Activated CD4-positive, alpha-beta T cell treated with anti-CD3 and anti-CD28 coated beads, Interleukin-2, amount 50 U/mL, for 48 hours (primary cell): ENCODE measurements at places on chromosomes 3 and 15.
A peak's percentile ranks its signal among the peaks of the same experiment; 100 is the strongest.

DNA sequence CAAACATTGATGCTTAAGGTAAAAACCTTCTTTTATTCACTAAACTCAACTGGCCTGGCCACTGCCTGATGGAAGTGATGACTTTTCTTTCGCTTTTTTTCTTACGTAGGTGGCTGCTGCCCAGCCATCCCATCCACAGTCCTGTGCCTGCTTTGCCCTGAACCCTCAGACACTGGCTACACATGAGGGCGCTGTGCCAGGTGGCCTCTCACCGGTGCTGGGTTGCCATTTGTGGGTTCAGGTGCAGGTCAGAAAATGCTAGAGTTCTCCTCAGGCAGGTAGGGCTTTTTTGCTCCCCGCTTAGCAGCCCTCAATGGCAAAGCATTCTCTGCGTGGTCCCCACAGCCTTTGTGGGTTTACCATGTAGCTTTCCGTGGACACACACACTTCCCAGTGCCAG is 88.3 kb upstream of the PRR23E start:
- DNase-seq = no peak

- no peak for DNase-seq
Observed at GRCh38 chr3:45638299-45639043, 43.9 kb downstream of the LIMD1 start.

DNA sequence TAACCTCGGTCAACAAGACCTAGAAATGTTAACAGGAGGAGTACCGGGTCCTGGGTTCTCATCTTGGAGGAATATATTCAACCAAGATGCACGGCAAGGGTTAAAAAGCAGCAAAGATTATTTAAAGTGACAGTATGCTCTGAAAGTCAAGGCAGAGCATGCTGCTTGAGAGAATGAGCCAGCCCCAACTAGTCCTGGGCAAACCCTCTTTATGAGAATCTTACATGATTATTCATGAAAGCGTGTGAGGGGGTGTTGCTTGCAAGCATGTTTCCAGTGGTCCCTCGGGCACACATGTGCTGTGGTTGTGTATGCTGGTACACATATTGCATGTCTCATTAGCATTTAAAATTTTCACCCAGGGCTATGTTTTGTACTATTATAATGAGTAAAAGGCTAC is 1445.6 kb downstream of the SI start:
- DNase-seq = no peak

DNA sequence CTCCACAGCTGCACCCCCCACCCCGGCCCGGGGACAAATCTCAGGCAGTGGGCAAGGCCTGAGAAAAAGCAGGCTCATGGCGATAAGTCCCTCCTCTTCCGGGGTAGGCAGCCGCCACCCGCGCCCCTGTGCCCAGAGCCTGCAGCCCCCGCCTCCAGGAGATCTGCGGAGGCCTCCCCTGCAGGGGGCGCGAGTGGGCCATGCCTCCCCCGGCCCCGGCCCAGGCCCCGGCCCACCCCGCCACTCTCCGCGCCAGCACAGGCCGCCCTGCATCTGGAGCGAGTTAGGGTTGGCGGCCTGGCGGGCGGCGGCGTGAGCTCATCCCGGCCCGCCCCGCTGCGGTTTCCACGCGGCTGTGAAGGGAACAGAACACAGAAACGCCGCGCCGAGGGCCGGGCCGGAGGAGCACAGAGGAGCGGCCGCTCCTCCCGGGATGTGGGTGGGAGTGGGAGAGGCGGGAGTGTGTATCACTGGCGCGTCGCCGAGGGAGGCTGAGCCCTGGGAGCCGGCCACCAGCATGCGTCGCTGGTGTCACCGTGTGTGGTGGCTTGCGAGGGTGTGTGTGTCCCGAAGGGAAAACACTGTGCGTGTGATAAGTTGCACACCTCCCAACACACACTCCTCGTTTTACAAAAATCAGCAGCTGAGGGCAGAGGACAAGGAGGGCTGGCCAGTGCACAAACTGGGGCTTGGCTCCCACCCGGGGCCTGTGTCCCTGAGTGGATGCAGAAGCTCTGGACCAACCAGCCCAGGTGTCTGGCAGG is 17.2 kb downstream of the MYL3 start:
- DNase-seq = peak; percentile 79

DNA sequence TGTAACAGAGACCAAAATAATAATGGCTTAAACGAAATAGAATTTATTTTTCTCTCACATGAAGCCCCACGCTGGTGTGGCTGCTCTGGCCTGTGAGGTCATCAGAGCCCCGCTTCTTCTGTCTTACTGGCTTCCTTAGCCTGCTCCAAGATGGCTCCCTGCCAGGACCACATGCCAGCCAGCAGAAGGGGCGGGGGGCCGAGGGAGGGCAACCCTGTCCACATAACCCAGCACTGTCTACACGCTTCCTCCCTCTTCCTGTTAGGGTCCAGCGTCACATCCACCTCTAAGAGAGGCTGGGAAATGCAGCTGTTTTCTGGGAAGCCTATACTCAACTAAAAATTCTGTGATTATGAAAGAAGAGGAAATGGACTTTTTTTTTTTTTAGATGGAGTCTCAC is 107.9 kb upstream of the DLG1 start:
- DNase-seq = no peak

DNA sequence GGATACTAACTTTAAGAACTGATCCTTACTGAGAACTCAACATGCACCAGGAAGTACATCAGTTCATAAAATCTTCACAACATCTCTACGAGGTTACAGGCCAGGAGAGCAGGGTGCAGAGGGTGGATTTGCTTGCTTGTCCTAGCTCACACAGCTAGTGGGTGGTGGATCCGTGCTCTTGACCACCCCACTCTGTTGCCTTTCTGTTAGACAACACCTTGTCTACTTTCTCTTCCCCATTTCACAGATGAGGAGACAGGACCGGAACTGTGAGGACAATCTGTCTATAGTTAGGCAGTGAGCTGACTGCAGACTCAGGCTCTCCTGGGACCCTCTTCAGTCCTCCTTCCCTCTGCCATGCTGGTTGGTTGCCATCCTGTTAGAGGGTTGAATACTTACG is 221.7 kb upstream of the TLE3 start:
- DNase-seq = no peak

DNA sequence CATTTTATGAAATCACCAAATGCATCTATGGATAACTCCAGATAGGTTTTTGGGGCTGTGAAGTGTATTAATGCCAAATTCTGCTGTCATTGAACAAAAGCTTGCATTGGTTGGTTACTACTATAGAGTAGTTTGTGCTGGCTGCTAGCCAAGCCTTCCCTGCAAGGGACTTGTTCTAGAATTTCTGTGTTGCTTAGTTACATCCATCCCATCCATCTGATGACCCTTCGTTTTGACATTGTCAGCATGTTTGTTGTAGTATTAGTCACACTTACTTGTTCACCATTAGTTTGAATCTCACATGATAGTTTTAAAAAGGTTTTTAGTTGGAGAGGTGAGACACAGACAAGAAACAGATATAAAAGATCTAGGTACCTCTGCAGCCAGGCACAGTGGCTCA is 7.0 kb upstream of the NIPA2 start:
- DNase-seq = no peak

- DNase-seq = no peak
Observed at GRCh38 chr3:15324379-15324808, 8.0 kb downstream of the SH3BP5 start.

- no peak for DNase-seq
Observed at GRCh38 chr3:71495708-71496472, 87.6 kb downstream of the FOXP1 start.

GRCh38 chr15:101237251-101237650 is 14.6 kb downstream of the CHSY1 start:
- no peak for DNase-seq

DNA sequence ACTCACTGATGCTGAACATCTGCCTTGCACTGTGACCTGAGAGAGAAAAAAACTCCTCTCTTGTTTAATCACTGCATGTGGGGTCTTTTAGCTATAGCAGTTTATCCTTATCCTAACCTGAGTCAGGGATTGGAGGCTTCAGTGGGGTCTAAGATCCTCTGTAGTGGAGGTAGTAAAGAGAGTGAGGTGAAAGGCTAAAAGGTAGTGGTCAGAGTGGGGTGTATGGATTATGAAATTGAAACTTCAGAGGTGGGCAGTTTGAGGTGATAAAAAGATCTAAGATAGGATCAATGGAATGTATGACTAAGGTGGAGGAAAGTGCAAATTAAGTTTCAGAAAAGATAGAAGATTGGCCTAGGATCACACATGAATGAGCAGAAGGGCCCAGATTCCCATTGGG is 36.5 kb downstream of the DET1 start:
- no peak for DNase-seq

GRCh38 chr15:40046721-40047414 is 7.9 kb upstream of the SRP14 start:
- DNase-seq = no peak

GRCh38 chr15:31276596-31277298 is 49.9 kb upstream of the KLF13 start:
- no peak for DNase-seq

DNA sequence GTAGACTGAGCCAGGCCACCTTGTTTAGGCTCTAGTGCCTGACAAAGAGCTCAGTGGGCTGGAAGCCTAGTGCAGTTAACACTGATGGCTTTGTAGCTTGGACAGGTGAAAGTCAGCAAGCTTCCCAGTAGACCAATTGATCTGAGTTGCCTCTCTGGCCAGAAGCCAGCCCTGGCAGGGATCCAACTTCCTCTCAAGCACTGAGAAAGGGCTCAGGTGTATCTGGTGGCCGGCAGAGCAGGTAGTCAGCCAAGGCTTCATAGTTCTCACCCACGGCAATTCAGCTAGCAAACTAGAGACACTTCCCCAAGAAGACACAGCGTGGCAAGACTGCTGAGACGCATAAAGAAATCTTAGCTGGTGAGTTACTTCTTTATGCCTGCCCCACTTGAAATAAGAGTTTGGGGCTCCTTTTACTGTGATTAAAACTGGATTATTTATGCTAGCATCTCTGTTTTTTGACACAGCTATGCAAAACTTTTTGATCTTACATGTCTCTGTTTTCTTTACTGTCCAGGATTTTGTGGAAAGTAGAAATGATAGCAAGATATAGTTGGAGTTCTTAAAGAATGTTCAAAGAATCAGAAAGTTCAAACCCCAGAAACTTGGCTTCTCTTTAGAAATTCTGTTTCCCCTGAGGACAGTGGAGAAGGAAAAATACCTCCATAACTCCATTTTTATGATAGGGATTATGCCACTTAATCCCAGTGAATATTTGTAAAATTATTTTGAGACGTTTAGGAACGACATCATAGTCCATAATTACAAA is 8.4 kb upstream of the CA12 start:
- no peak for DNase-seq

DNA sequence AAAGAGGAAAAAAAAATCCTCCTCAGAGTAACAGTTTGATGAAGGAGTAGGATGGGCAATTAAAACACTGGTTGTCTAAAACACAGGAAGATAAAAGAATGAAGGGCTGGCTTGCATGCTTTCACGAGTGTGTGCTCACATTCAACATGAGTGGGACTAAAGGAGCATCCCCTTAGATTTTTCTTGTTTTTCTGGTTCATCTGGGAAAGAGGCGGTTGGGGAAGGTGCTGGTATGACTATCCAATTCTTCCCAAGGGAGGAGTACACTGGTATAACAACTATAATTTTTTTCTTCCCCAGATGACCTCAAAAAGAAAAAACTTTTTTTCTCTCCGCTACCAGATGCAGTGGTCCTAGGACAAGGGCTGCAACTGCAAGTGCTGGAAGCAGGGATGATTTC is 143.7 kb downstream of the MYO9A start:
- DNase-seq = no peak

DNA sequence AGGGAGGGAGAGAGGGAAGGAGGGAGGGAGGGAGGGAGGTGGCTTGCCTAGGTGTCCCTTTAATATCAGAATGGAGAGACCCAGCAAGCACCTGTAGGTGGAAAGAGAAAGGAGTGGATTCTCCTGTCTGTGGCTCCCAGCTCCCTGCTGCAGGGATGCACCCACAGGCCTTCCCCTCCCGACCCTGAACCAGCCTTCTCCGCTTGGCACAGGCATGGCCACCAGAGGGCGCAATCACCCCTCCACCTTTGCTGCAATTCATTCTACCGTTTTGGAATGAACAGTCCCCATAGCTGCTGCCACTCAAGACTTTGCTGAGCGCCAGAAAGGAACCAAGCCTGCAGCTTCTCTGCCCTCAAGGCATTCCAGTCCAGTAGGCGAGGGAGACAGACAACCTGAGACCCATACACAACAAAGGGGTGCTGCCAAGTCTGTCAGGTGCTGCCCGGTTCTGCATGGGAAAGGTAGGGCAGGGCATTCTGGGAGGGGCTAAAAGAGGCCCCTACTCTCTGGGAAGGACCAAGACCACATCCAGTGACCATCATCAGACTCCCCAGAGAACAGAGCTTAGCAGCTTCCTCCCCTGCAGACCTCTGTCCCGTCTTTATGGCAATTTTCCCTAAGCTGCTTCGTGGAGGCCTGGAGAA is 4.9 kb downstream of the TLR9 start:
- peak; percentile 96 for DNase-seq

DNA sequence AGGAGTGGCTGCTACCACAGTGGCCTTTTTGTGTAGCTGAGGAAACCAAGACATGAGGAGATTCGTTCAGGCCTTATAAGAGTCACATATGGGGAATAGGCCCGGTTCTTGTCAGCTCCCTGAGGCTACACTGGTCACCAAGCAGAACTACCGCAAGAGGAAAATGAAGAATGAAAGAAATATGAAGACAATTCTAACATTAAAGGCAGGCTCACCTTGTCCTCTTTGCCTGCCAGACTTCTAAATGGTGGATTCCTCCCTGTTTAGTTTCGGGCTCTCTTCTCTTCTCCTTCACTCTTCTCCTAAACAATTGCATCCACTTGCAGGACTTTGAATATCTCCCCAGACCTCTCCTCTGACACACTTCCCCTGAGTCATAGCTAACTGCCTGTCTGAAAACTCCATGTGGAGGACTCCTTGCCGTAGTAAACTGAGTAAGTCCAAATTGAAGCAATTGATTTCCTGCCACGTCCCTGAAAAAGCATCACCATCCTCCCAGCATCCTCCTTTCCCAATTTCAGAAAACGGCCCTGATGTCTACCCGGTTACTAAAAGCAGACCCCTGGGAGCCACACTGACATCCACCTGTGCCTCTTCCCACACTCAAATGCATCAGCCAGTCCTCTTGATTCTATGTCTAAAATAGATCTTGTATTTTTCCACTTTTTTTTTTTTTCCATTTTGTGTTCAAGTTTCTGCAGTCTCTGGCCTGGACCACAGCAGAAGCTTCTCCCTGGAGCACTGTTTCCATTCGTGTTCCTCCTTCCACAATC is 30.3 kb upstream of the VEPH1 start:
- DNase-seq = no peak

- DNase-seq = no peak
Observed at GRCh38 chr3:60812502-60812901, 438.8 kb downstream of the FHIT start.

DNA sequence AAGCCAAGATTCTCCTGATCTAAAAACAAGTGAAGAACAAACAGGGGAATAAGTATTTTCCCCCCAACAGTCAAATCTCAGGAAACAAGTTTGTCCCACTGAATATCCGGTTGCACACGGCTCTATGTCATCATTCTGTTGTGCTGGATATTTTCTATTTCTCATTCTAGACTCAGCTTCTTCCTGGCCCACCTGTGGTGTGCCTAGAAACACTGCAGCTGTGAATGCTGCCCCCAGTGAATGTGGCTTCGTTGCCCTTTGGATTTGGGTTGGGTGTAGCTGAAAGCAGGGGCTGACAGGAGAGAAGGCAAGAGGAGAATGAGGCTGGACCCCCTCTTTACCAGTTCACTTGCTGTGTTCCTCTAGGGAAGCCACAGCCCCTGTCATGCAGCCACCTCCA is 181.2 kb upstream of the PROK2 start:
- no peak for DNase-seq
